ENCODE measurements at places on chromosomes 5 and 9.

DNA sequence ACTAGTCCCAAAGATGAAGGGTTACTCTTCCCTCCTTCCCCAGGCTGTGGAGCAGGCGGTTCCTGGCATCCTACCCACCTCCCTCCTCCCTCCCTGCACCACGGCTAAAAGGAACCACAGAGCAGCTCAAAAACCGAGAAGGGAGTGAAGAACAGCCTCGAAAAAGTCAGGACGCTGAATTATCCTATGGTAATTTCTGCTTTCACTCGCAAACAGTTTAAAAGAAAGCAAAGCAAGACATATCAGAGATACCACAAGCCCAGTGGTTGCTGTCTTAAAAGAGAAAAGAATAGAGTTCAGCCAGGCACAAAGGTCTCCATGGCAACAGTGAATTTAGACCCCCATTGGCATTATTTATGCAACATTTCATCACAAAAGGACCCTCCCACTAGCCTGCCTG lies 315.4 kb downstream of the CTNND2 start:
- peak; percentile 83 for DNase-seq

- DNase-seq = peak; percentile 61
Measured at GRCh38 chr5:143148771-143149170, 254.7 kb downstream of the NR3C1 start.

DNA sequence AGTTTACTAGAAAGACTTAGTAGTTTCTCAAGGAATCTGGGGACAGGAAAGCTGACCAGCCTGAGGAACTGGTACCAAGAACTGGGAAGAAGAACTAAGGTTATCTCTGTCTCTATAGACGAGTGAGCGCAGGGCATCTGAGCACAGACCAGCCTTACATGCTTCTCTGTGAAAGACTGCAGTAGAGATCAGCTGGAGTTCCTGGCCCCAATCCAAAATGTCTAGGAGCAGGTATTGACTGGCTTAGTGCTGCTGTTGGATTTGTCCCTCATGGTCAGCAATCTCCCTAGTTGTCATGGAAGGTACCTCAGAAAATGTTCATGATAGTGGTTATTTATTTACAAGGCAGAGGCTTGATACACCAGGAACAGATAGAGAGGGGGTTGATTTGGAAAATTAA lies 13.3 kb downstream of the NUP214 start:
- DNase-seq = no peak

DNA sequence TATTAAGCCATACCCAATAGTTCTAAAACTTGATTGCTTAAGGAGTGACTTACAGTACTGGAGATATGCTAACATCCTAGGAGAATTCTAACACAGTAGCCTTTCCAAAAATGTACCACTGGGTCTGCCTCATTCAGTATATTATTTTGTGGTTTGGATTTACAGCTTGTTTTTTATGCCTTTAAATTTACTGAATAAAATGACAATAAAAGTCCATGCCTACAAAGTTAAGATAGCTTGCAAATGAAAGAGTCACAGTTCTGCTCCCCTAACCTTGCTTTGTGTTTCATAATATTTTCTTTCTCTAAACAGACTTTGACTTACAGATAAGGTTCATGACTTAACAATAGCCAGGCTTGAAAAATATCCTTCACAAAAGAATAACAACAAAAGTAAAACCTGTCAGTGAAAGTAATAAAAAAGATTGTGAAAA lies 951.1 kb upstream of the NUDT12 start:
- DNase-seq = no peak

GRCh38 chr5:62937661-62938558 lies 359.3 kb downstream of the LRRC70 start:
- DNase-seq = peak; percentile 77

- DNase-seq = no peak
Measured at GRCh38 chr9:30235564-30235963, 2148.9 kb upstream of the ACO1 start.

DNA sequence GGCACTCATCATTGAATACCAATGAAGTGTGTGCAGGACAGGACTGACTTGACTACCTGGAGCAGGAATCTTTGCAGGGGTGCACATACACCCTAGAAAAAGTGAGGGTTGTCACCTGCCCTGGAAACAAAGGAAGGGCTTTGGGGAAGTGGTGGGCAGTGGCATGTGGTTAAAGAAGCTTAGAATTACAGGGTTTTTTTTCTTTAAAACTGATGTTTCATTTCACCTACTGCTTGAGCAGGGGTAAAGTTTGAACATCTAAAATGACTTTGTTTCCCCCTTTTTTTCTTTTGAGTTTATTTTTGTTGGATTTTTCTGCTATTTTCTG lies 2.0 kb upstream of the KDM3B start:
- DNase-seq = no peak

GRCh38 chr5:61251874-61252642 lies 80.0 kb upstream of the ZSWIM6 start:
- DNase-seq = peak; percentile 78
